ENCODE measurements at places on chromosomes 6 and 20.

GRCh38 chr20:20373091-20373571 is 5.2 kb downstream of the INSM1 start:
- DNase-seq, result no peak

GRCh38 chr6:83605517-83605916 is 93.2 kb downstream of the PRSS35 start:
- no peak for DNase-seq

GRCh38 chr6:127533736-127534135 is 14.6 kb upstream of the MTCL3 start:
- no peak for DNase-seq

- DNase-seq, result no peak
Measured at GRCh38 chr20:1616858-1617434, 2.9 kb downstream of the SIRPB1 start.

DNA sequence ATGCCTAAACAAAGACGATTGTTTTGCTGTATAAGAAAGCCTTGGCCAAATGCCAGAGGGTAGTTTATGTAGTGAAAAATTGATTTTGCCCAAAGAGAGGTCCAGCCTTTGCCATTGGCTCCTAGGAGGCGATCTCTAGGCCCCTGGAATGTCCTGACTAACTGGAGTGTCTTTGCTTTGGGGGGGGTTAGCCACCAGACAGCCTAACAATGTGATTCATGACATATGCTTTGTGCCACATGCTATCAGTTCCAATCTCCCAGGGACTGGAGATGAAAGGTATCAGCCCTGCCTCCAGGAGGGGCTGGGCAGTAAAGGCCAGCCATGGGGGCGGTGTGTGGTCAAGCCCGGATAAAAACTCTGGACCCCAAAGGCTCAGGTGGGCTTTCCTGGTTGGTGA is 32.7 kb upstream of the TUBB2A start:
- no peak for DNase-seq

DNA sequence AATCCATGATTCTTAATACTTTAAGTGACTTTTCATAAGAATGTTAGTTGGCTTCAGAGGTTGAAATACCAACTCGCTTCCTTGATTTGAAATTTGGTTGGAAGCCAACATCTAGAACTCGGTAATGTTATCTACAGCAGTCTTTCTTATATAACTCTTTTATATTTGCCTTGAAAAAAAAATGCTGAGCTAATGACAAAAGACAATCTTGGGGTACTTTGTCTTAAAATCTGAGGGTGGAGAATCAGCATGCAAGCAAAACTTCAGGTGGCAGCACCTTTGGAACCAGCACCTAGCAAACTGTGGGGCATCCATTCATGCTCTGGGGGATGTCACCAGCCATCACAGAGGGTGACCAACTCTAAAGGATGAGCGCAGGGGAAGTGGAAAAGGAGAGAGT is 76.3 kb downstream of the PDE10A start:
- no peak for DNase-seq

- no peak for DNase-seq
Measured at GRCh38 chr6:37653933-37654565, 43.6 kb downstream of the MDGA1 start.

GRCh38 chr6:166240889-166241288 is 67.3 kb downstream of the PRR18 start:
- no peak for DNase-seq

DNA sequence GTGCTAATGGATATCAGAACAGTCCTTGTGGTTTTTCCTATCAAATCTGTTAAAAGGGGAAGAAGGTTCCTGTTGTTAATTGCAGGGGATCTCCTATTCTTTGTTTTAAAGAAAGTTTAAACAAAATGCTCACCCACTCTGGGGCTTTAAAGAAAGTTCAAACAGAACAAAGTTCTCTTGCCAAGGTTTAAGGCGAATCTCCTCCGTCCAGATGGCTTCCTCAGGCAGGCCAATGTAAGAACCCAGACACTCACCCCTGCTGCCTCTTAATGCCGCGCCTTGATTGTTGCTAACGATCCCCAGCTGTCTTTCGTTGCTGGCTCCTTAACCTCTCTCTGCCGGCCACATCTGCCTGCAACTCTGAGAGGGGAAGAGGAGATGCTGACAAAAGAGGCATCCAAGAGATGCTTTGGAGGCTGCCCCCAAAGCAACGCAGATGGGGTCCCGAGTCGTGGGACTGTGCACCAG is 235.0 kb upstream of the PRDM1 start:
- no peak for DNase-seq

- no peak for DNase-seq
Measured at GRCh38 chr6:139392794-139393193, 18.3 kb upstream of the CITED2 start.

DNA sequence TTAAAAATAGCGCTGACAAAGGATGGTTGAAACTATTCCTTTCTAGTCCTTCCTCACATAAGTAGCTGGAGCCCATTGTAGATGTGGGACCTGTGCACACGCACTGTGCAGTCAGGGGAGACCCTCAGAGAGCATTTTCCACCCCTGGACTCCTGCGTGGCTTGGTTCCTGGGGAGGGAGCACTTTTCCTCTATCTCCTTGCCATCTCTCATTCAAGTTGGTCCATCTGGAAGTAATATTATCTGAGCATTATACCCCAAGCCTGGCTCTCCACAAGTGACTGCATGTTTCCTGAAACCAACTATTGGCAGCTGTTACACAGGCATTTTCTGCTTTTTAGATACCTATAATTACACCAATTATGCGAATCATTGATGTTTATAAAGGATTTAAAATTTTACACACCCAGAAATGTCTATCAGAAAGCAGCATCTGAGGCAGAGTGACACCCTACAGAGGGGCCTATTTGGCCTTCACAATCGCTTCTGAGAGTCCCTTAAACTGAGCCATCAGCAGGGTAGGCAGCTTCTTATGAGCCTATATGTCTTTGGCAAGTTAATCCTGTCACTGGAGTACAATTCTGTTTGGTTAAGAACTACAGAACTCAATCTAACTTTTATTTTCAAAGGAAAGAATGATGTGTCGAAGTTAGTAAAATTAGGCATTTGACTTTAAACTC is 18.7 kb downstream of the SOX4 start:
- DNase-seq, result no peak

GRCh38 chr20:63292292-63292701 is 689 bp upstream of the COL20A1 start:
- DNase-seq, result no peak

- no peak for DNase-seq
Measured at GRCh38 chr6:15293674-15294073, 47.8 kb downstream of the JARID2 start.

GRCh38 chr6:11952316-11952715 is 59.8 kb upstream of the HIVEP1 start:
- DNase-seq, result no peak

GRCh38 chr6:85983032-85983659 is 340.5 kb upstream of the SYNCRIP start:
- no peak for DNase-seq

- DNase-seq, result peak; percentile 13
Measured at GRCh38 chr6:157099912-157100593, 223.3 kb downstream of the TMEM242 start.

DNA sequence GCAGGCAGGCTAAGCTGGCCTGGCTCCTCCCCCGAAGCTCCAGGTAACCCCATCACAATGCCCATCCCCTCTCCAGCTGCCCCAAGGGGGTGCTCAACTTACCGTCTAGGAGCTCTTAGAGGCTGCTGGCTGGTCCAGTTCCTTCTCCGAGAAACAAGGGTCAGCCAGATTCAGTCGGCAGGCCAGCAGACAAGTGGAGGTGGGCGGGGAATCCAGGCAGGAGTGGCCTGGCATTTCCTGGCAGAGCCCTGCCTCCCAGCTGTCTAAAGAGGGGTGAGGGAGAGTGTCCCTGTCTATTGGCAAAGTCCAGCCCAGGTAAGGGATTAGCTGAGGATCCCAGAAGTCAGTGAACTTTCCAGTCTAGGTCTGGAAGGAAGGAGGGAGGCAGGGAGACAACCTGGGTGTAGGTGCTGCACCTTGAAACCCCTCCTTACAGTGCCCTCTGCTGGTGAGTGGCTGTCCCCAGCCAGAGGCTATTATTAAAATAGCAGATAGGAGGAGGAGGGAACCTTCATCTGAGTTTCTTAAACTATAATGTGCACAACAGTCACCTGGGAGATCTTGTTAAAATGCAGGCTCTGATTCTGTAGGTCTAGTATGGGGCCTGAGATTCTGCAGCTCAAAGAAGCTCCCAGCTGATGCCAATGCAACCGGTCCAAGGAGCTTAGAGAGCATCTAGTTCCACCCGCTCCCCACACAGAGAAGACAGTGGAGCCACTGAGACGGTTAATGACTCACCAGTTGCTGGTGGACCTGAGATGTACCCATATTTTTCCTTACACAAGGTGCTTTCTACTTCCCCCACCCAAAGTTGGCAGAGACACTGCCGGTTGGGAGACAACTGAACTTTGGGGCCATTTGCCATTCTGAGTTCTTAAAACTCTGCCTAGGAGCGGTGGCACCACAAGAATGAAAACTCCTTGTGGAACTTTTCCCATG is at the start of gene UNC5CL:
UNC5CL (minus strand) TSS at position 162 of the 939 bp plus-strand sequence. CDS start 4,147 bp downstream, outside the sequence.
- DNase-seq, result peak; percentile 32

GRCh38 chr6:28943557-28944411 is 20.0 kb upstream of the TRIM27 start:
- DNase-seq, result no peak

DNA sequence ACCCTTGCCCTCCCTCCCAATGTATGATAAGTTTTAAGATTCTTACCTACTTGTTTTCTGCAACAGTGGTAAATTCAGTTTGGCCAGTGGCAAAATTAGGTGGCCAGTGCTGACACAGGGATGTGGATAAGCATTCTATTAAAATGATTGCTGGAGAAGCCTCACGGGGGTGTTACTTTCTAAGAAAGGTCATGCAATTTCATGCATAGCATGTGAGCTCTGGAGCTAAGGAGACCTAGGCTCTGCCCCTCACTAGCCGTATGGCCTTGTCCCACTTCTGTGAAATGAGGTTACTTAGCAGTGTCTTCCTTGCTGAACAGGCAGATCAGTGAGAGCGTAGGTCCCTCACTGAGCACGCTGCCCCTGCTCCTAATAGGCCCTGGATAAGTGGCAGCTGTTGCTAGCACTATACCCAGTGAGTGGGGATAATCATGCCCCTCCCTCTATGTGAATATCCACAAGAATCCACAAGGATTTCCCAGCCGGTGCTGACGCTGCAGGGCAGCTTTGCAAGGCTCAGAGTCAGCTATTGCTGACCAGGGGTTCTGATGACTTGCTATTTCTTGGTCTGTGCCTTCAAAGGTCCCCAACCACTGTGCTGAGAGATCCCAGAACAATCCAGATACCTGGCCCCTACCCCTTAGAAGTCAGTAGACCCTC is 86.5 kb upstream of the MRPS10 start:
- DNase-seq, result no peak

- DNase-seq, result no peak
Measured at GRCh38 chr20:35263532-35264341, 14.2 kb downstream of the MMP24OS start.

GRCh38 chr6:12614456-12614855 is 102.1 kb upstream of the PHACTR1 start:
- DNase-seq, result no peak

- DNase-seq, result no peak
Measured at GRCh38 chr20:58633161-58634053, 17.7 kb upstream of the STX16 start.

- DNase-seq, result no peak
Measured at GRCh38 chr6:39230654-39231035, 1.4 kb upstream of the KCNK5 start.

- DNase-seq, result no peak
Measured at GRCh38 chr20:53794529-53795115, 201.0 kb upstream of the ZNF217 start.

DNA sequence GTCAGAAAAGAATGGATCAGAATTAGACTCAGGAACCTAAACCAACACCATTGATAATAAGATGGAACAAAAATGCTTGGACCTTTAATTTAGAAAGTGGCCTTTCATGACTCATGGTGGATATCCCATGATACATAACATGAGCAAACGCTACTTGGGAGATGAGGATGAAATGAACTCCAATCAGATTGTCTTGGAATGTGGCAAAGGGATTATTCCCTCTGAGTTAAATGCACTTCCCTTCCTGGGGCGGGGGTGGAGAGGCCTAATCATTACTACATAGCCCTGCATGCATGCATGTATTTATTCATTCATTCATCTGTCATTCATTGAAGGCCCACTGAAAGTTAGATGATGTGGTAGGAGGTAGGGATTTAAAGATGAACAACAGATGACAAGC is 174.0 kb downstream of the AIG1 start:
- DNase-seq, result no peak

DNA sequence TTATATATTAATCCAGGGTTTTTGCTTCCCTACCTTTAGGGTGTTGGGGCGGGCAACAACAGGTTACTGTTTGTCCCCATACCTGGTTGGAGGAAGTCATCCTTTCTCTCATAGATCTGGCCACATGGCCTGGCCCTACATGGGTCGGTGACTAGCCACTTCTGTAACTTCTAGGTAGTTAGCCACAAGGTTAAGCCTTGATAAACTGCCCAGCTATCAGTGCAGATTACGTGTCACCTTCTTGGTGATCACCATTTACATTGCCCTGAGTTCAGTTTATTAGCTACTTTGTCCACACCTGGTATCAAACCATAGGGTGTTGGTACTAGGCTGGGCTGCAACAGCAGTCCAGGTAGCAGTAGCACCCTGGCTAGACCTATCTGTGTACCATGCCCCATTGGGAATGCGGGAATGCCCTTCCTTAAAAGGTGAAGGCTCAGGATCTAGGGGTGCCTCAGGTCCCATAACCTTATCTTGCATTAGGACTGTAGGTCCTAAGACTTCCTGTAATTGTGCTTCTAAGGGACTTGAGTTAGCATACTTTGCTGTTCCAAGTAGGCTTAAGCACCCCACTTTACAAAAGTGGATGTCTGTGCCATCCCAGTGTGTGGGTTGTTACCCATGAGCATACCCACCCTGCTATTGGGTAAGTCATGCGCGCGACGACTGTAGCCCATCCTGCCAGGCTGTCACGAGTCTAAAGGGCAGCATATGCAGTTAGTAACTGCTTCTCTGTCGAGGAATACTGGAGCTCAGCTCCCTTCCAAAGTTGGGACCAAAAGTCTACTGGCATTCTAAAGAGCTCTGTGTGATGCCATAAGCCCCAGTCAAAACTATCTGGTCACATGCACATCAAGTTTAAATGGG is 5.2 kb downstream of the ZKSCAN3 start:
- no peak for DNase-seq

- DNase-seq, result no peak
Measured at GRCh38 chr6:136696238-136696637, 96.0 kb downstream of the MAP3K5 start.

Measured in stimulated activated CD4-positive, alpha-beta T cell treated with anti-CD3 and anti-CD28 coated beads, Interleukin-1b, Interleukin-23, amount 100 ng/mL, for 1 hour (primary cell).